ENCODE measurements at places on chromosomes 2 and 18.

GRCh38 chr2:237598468-237599208 is 8.1 kb upstream of the RAB17 start:
- no peak for DNase-seq

DNA sequence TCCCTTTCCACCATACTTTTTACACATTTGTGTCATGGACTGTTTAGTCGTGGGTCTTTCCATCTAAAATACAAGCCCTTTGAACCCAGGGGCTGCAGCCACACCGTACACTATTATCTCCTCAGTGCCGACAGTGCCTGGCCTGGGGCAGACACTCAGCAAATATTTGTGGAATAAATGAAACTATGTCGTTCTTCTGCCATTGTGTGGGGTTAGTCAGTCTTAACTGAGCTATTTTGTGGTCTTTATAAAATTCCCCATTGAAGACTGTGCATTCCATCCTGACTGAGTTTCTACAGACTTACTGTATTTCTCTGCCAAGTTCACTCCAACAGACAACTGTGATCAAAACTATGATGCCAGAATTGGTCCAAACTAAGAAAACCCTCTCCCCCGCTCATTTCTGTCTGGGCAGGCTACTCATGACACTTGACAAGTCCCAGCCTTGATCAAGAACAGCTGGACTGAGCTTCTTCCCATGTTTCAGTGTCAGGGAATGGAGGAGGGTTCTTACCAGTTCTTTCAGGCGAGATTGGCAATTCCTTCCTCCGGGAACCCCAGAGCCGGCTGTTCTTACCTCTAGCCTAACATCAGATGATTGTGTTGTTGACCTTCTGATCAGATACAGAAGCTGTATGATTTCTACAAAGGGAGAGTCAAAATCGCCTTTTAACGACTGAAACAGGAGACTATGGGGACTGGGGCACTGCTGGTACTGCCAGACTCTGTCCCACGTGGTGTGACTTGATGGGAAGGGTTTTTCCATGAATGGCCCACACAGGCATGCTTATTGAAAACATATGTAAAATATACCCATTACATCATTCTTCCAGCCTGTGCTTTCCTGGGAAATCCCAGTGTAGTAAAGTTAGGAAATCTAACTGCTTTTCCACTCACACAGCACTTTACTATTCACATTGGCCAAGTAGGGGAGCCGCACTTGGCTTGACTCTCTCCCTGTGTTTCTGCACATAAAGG is 77.4 kb upstream of the NPAS2 start:
- DNase-seq, result peak; percentile 87

GRCh38 chr2:238171575-238172187 is 12.9 kb downstream of the ERFE start:
- no peak for DNase-seq

DNA sequence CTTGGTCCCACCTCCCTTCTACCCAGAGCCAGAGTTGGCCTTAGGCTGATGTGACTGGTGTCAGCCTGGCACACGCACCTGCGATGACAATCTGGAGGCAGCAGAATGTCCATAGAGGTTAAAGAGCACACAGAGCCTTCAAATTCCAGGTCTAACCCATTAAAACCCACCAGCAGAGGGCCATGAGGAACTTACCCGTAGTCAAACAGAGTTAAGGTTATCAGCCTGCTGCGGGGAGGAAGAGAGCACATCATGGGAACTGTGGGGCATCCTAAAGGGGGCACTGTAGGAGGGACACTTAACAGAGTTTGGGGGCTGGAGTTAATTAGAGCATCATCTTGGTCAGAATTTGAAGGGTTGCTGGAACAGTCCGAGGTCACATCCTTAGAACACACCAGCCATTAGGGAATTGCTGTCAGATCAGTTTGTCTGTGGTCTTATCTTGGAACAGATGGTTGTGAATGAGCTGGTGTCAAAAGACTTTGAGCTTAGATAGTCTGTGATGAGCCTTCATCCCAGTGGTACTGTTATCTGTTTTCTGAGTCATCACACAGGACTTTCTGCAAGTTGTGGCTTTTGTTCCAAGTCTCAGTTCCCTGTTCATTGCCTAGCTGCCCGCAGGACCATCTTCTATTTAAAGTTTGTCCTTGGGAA is 248.6 kb downstream of the LOXHD1 start:
- no peak for DNase-seq

GRCh38 chr2:98379311-98380202 is 33.3 kb downstream of the CNGA3 start:
- no peak for DNase-seq

DNA sequence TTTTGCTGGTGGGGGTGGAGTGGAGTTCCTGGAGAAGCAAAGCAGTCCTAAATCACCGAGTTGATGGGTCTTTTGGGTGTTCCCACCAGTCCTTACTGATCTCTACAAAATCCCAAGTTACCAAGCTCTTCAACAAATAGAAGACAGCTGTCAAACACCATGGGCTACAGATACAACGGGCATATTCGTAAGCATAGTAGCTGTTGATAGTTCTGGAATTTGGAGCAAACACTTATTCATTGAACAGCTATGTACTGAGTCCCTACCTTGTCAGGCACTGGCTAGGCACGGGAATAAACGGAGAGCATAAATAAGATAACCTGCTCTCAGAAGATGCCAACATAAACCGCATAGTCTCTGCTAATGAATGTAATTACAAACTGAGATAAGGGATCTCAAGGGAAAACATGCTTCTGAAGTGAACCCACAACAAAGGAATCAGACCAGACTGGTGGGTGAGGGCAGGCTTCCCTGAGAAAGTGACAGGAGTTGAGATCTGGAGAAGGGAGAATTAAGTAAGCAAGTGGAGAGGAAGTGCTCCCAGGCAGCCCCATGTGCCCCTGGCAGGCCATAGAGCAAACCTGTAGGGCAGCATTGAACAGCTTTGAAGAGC is 947 bp upstream of the ANKRD44 start:
- no peak for DNase-seq

DNA sequence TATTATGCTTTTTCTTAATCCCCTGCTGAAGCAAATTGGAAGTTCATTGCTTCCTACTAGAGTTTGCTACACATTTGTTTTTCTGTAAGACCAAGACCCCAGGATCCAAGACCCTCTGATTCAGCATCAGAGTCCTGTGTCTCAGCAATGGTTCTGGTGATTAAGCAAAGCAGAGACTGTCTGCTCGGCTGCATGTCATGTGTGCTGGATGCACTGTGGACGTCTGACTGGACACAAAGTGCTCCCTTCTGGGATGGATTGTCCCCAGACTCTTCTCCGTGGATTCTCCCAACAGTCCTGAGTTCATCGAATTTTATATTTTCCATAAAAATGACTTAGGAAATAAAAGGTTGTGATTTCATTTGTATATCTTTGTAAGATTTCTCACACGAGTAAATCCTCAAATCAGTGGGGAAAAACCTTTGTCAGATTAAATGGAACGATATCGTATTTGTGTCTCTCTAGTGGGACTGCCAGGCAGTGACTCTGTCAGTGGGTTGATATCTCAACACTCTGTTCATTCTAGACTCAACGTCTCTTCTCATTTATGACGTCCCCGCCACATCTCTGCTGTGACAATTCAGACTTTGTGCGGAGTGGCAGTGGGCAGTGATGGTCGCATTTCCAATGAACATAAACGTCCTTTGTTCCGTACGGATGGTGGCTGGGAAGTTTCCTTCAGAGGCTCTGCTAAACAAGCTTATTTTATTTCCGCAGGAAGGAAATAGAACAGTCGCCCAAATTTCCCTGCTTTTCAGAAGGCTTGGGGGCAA is 58.6 kb downstream of the NCAPH start:
- DNase-seq, result no peak

- DNase-seq, result no peak
Measured at GRCh38 chr2:234958746-234959395, 7.1 kb downstream of the SH3BP4 start.
